Activated CD4-positive, alpha-beta T cell treated with anti-CD3 and anti-CD28 coated beads for 24 hours (primary cell): ENCODE measurements at places on chromosomes 3 and 15.

DNA sequence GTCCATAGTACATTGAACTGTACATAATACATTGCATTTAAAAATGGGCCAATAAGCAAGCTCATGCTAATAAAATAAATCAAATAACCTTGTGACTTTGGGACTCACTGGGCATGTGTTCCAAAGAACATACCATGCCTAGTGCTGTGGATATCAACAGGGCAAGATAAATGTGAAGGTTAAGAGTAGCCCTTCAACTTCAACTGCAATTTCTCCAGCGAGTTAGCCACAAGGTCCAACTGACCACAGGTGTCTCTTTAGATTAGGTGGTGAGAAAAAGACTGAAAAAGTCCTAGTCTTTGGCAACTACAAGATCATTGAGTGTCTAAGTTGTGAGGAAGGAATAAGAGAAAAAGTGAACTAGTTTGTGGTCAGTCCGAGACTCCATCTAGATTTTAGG lies 78.3 kb upstream of the ATP11B start:
- no peak for DNase-seq

DNA sequence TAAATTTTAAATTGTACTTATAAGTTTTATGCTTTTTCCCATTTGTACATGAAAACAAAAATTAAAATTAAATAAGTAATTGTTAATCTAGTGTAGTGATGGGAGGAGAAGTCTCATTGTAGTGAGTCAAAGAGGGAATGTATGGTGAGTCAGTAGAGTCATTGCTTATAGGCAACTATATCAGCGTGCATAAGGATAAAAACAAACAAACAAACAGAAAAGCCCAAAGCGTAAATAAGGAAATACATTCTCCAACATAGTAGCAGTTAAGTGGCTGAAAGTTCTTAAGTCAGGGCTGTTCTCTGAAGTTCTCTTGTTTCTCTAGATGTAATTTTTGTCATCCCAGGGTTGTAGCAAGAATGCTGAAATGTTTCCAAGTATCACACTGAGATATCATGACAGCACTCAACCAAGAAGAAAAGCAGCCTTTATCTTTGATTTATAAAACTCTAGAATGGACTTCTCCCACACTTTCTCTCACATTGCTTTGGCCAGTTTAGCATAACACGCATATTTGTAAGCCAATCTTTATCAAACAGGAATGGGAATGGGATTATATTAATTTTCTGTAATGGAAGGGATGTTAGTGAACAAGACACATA lies 184.1 kb upstream of the TP63 start:
- no peak for DNase-seq

- DNase-seq, result no peak
Measured at GRCh38 chr15:74376226-74376625, 8.8 kb upstream of the CYP11A1 start.

- no peak for DNase-seq
Measured at GRCh38 chr15:90664650-90665287, 52.4 kb upstream of the BLM start.

DNA sequence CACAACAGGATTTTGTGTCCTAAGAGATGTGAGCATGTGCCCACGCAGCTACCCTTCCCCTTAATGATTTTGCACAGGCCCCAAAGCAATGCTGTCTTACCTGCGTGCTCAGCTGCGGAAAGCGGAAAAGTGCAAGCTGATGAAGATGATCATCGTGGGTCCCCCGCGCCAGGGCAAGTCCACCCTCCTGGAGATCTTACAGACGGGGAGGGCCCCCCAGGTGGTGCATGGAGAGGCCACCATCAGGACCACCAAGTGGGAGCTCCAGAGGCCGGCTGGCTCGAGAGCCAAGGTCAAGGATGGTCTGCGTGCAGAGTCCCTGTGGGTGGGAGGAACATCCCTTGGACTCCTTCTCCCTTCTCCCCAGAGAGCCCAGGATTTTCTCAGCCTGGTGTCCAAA lies 103.1 kb downstream of the LRRK1 start:
- no peak for DNase-seq

- no peak for DNase-seq
Measured at GRCh38 chr3:167350245-167350862, 29.7 kb downstream of the ZBBX start.

GRCh38 chr3:98897701-98898100 lies 3.8 kb downstream of the DCBLD2 start:
- no peak for DNase-seq

GRCh38 chr3:30083315-30083714 lies 523.1 kb upstream of the TGFBR2 start:
- no peak for DNase-seq

DNA sequence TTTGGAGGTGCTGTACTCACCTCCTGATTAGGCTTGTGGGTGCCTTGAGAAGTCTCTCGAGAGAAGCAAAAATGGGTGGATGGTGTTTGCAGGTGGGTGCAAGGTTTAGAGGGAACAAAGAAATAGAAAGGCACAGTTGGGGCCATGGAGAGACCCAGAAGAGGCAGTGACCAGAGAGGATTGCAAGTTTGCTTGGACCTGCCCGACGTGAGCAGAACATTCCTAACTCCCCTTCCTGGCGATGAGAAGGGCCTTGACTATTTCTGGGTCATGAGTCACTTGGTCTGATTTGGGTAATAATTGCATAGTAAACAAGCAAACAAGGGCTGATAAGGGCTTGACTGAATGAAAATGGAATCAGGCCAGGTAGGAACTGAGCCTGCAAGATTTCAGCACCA lies 7.0 kb upstream of the CTSH start:
- no peak for DNase-seq

DNA sequence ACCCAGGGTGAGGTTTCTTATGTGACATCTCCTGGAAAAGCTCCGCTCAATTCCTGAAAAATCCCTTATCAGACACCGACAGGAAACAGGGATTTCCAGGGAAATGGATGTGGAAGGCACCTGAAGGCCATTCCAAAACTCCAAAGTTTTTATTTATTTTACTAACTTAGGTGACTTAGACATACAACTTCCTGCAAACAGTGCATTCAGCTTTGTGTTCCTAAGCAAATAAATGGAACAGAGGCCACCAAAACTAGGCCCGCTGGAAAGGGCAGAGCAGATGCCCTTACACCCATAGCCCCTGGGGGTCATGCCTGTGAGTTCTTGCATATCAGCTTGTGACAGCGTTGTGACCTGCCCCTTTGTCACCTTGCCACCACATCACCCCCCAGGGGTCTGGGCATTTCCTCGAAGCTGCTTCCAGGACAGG lies 239.4 kb downstream of the XXYLT1 start:
- no peak for DNase-seq

GRCh38 chr3:45555666-45556065 lies 38.9 kb upstream of the LIMD1 start:
- no peak for DNase-seq

DNA sequence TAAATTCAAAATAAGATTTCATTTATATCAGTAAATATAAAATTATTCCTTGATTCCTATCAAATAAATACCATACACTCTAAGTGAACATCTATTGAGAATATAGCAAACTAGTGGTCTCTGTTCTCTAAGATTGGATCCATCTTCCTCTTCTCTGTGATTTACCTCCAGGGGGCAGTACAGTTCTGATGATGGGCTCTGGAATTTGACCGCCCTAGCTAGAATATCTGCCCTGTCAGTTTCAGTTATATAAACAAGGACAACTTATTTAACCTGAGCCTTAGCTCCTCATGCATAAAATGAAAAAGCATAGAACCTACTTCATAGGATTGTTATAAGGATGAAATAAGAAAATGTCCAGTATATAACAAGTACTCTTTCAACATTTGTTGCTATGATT lies 171.1 kb upstream of the CCDC54 start:
- no peak for DNase-seq

DNA sequence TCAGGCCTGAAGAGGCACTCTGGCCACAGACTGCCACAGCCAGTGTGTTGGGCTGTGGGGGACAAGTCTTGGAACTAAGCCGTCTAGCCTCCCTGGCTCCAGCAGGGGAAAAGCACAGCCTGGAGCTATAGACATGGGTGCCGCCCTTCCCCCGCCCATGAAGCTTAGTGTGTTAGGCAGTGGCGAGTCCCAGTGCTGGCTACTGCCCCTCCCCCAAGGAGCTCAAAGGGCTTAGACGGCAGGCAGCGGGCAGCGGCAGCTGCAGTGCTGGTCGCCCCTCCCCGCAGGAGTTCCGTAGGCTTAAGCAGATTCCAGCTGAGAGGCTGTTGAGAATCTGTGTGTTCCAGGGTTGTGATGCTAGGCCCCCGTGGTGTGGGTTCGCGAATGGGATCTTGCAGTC lies 135.8 kb upstream of the RORA start:
- DNase-seq, result no peak

DNA sequence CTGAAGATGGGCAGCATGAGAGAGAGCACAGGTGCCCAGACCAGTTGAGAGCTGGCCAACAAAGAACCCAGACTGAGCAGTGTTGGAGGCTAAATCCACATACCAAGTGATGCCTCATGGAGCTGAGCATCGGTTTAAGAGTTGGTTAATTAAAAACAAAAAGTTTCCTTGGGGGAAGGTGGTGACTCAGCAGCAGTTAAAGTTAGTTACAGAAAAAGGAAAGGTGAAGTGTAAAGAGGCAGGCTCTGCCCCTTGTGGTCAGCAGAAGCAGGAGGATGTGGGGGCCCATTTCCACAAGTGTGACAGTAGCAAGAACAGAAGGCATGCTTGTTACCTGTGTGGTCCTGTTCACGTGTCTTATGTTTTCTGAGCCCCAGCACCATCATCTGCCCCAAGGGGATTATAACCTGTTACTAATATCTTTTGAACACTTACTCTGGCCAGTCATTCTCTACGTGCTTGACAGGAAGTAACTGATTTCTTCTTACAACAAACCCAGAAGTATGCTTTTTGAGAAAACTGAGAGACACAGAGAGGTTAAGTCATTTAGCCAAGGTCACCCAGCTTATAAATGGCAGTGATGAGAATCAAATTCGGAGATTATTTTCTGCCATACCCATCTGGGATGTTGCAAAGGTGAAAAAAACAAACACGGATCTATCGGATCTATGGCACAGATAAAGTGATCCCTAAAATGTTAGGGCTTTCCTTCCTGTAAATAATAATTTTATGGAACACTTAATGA lies 91.0 kb downstream of the EPHB1 start:
- DNase-seq, result no peak

DNA sequence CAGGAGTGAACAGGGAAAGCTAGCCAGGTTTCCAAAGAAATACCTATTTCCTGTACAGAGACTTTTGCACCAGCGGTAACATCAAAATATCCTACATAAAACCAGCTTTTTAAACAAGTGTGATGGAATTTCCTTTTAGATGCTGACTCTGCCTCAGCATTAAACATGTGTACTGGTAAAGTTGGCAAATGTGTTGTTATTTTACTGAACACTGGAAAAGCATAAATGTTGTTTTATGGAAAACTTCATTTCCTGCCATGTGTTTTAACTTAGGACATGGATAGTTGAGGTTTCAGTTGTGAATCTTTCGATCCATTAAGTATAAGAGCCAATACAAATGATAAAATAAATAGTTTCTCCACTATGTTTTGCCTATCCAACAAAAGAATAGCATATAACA lies 15.7 kb downstream of the OXNAD1 start:
- DNase-seq, result no peak

GRCh38 chr15:58947179-58947578 lies 13.7 kb upstream of the SLTM start:
- no peak for DNase-seq

GRCh38 chr3:41898631-41899030 lies 63.3 kb downstream of the ULK4 start:
- no peak for DNase-seq

- DNase-seq, result no peak
Measured at GRCh38 chr3:151724576-151725562, 8.9 kb upstream of the AADACL2 start.

DNA sequence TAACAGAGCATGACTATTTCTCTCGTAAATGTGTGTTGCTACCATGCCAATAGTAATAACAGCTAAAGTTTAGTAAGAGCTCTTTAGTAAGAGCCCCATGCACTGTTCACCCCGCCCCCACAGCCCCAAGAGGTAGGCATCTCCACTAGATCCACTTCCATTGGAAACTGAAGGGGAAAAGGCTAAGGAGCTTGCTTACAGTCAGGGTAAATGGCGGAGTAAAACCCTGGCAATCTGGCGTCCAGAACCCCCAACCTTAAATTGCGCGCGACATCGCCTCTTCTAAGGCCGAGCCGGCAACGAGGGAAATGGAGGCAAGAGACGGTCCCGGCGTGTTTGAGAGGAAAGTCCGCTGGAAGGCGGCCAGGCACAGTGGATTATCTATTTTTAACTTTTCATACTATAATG lies 654 bp upstream of the C3orf38 start:
- peak; percentile 38 for DNase-seq

DNA sequence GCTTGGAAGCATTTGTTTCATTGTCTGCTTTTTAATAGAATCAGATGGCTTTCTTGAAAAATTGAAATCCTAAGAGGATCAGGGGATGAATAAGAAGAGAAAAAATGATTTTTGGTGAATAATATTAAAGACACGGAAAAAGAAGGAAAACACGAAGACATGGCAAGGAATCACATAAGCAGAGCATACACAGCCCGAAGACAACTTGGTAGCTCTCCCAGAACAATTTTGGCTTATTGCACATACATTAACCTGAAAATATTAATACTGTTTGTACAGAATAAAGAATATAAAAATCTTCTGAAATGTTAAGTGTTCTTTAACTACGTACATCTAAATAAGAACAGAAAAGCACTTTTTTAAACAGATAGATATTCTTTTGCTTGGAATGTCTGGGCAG lies 150.0 kb downstream of the SHOX2 start:
- no peak for DNase-seq

GRCh38 chr3:17076940-17077605 lies 192.3 kb downstream of the PLCL2 start:
- DNase-seq, result no peak

GRCh38 chr3:184250167-184250828 lies 826 bp downstream of the EEF1AKMT4 start:
- peak; percentile 90 for DNase-seq

DNA sequence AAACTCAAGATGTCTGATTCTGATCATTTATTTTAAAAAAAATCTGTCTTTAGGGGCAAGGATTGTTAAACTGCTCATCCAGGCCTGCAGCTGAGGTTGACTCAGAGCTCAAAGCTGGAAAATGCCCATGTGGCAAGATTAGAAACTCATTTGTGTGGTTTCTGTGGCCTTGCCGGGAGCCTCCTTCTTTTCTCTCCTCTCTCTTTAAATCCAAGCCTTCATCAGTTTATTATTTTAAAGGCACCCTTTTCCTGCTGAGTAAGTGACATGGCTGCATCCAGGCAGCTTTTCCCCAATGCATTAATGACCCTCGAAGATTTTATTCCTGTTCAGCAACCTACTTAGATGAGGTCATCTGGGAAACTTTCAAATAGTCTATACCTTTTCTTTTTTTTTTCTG lies 221.3 kb upstream of the CDIN1 start:
- no peak for DNase-seq

DNA sequence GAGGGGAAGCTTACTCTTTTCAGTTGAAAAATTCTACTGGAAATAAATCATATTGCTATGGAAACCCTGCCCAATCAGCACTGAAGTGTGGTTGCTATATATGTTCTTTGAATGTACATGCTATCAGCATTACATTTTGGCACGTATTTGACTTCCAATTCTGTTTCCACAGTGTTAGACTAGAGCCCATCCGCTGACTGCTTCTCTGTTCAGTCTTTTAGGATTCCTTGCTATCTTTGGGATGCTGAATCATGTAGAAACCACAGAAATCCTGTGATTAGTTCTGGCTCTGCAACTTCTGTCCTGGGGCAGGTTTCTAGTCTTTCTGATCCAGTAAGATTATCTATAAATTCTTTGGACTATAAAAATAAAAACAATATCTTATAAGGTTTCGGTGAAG lies 128.2 kb upstream of the SLC7A14 start:
- DNase-seq, result no peak
